Activated T-helper 17 cell treated with anti-CD3 and anti-CD28 coated beads, Interleukin-2, amount 50 U/mL, for 72 hours (primary cell): ENCODE measurements at places on chromosomes 7 and 10.

DNA sequence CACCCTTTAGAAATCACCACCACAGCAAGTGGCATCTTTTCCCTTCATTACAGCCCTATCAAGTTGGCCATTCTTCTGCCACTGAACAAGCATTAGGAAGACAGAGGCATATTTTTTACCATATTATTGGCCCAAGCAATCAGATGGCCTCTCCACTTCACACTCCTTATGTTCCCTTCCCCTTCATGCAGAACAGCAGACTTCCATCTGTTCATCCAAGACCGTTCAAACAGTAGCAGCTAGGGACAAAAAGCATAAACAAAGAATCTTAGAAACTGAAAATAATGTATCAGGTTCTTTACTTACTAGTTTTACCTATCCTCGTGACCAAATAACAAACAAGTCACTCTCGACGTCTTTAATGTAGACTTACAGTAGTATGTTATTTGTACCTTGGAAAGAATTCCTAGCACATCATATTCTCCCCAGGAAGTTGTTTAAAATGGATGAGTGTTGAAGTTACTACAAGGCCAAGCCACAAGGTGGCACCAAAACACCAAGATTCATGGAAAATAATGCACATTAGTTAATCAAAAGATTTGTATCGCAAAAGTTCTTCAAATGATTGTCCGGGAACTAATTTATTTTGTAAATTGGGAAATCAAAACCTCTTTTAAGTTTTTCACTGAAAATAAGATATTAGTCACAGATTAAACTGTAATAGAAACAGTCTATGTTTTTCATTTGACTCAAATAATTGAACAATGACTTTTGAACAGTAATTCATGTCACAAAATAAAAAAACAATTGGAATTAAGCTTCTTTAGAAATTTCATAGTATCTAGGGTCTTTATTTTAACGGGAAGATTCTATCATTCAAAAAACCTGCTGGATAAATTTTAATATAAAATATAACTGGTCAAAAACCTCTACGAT, 112.1 kb downstream of the VPS41 start:
- ATAC-seq = no peak

GRCh38 chr10:109386921-109387320, 536.4 kb downstream of the XPNPEP1 start:
- ATAC-seq = no peak

DNA sequence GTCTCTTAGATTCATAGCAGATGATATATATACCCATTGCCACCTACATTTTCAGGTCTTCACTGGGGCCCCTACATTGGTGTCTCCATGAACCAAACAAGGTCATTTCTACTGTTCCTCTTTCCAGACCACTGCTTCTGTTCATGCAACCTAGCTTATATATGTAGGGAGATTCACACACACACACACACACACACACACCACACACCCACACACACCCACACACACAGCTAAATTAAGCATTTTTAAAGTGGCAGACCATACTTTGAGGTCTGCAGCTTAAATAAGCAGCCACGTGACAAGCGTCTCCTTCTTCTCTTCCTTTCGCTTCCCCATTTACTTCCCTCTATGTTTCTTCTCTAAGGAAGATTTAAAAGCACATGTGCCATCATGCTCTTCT, 70.0 kb upstream of the CC2D2B start:
- no peak for ATAC-seq

GRCh38 chr10:97861097-97861750, 11.6 kb downstream of the GOLGA7B start:
- ATAC-seq = peak; percentile 75

- no peak for ATAC-seq
These were observed 71.5 kb upstream of the SMNDC1 start for GRCh38 chr10:110376021-110376766.

DNA sequence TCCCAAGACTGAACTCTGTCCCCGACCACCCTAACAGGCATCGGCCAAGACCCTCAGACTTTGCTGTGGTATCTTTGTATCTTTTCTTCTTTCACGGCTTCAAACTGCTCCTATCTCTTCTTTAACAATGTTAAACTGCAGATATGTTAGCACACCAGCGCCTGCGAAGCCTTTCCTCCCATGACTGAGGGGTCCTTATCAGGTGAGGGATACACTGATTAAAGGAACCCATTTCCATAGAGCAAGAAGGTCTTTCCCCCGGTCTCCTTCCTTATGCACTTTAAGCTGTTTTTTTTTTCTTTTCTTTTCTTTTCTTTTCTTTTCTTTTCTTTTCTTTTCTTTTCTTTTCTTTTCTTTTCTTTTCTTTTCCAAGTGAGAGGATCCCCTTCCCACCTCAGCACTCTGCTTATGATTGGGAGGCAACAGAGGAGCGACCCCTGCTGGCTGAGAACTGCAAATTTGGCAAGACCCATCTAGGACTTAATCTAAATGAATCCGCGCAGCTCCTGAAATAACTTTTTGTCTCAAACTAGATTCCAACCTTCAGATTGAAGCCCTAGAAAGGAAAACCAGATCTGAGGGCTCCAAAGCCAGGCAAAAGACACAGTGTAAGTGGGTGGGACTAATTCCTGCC, 109.9 kb downstream of the ITGB8 start:
- ATAC-seq = no peak

DNA sequence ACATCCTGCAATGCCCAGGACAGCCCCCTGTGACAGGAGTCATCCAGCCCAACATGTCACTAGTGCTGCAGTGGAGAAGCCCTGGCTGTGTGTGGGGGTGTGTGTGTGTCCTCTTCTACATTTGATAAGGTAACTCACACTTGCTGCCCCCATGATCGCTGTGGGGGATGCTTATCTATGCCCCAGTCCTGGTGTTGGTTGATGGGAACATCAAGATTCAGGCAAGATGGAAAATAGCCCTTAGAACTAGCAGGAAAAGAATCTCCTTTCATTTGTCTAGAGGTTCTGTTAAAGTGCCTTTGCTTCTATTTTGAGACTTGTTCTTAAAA, 52.4 kb downstream of the TCF7L2 start:
- no peak for ATAC-seq

- no peak for ATAC-seq
These were observed 125.1 kb downstream of the CELF2 start for GRCh38 chr10:11142777-11143176.
